ENCODE measurements at places on chromosomes 3 and 15. TPM values are rescaled to one million over a fixed set of nuclear protein-coding genes. Genes with fewer than 3 reads are reported as not detected.

DNA sequence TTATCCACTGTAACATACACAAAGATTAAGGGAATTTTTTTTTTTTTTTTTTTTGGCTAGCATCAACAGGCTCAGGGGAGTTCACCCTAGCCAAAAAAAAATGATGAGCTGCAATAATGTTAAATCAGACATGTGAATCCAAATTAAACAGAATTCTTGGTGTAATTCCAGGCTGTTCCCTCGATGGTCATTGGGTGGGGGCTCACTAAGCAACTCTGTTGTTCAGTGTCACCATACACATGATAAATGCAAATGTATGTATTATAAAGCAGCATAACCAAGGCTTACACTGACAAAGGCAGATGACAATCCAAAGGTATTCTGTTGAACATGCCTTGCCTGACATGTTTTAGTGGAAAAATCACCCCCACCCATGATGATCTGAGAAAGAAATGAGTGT, 29.0 kb downstream of the IL1RAP start:
- ATAC-seq = no peak

DNA sequence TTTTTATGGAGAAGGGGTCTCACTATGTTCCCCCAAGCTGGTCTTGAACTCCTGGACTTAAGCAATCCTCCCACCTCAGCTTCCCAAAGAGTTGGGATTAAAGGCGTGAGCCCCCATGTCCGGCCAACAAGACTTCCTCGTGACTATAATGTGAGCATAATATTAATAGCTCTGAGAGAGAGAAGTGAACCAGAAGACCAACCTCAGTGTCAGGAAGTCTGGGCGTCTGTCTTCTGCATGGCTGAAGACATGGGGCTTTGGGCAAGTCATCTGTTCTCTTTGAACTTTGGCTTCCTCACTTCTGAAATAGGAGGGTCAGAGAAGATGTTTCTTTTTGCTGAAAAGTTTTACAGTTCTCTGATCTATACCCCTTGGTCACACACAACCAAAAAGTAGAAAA, 92.1 kb downstream of the SLC49A4 start:
- no peak for ATAC-seq

GRCh38 chr15:40593165-40593564, 884 bp upstream of the KNL1 start:
- ATAC-seq = no peak

DNA sequence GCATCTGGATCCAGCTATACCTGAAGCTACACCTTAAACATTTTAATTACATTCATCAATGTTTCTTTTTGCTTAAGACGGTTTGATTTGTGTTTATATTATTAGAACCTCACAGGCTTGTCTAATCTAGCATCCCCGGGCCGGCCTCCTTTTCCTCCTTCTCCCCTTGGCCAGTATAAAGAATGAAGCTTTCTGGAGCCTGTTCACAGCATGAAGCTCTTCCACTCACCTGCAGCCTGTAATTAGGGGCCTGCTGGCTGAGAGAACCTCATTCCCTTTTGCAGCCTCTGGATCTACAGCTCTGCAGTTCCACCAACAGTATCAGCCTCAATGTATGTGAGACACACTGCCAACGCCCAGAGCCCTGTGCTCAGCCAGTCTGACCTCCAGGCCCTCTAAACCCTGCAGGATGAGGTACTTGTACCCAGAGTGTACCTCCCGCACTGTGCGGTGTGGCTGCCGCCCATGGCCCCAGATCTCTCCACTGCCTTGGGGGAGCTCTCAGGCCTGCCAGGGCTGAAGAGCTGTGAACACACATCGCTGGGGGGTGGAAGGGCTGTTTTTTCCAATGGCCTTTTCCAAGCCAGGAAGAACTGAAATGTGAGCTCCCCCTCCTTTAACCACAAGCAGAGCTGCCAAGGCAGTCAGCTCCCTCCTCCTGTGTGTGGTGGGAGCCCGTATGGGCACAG, 114.7 kb upstream of the ALDH1A3 start:
- no peak for ATAC-seq

The SAMMSON gene
- total RNA-seq = 2.3 TPM

The CCR4 gene
- total RNA-seq = not detected

The ATP13A5 gene
- not detected for total RNA-seq

The ROPN1 gene
- total RNA-seq = 0.93 TPM

The CHRM5 gene
- not detected for total RNA-seq

Data from gastroesophageal sphincter (tissue), 4 donors.